Jurkat, Clone E6-1 (cell line): ENCODE measurements at places on chromosomes 16 and 17.

DNA sequence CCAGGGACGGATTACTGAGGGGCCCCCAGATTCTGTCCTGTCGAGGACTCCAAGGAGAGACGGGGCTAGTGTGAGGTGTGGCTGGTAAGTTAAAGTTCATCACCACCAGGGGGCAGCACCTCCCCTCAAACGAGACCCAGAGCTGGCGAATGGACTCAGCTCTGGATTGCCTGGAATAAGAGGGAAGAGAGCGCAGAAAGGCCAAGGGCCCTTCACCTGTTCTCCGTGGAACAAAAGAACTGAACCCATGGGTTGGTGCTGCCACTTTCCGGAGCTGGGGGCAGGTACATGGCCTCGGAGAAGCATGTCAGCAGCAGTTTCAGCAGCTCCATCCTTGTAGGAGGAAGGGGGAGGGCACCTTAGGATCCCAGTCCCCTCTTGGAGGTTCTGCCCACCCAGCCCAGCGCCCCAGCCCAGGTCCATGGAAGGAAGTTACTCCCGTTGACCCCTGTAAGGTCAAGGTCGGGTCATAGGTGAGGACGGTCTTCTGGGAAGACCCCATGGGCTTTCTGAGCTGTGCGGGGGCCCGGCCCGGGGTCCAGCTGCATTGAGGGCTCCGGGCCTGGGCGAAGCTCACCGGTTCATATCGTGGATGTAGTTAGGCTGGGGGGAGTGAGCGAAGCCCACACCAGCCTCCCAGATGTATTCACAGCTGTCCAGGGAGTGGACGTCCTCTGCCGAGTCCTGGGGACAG, 10.8 kb downstream of the HID1 start:
- peak; percentile 73 for DNase-seq

- DNase-seq = no peak
These were observed 18.7 kb downstream of the RHOT1 start for GRCh38 chr17:32161029-32161428.

- DNase-seq = no peak
These were observed 5.7 kb upstream of the PKMYT1 start for GRCh38 chr16:2985893-2986355.

GRCh38 chr16:10827691-10828341, 9.2 kb upstream of the TVP23A start:
- no peak for DNase-seq

DNA sequence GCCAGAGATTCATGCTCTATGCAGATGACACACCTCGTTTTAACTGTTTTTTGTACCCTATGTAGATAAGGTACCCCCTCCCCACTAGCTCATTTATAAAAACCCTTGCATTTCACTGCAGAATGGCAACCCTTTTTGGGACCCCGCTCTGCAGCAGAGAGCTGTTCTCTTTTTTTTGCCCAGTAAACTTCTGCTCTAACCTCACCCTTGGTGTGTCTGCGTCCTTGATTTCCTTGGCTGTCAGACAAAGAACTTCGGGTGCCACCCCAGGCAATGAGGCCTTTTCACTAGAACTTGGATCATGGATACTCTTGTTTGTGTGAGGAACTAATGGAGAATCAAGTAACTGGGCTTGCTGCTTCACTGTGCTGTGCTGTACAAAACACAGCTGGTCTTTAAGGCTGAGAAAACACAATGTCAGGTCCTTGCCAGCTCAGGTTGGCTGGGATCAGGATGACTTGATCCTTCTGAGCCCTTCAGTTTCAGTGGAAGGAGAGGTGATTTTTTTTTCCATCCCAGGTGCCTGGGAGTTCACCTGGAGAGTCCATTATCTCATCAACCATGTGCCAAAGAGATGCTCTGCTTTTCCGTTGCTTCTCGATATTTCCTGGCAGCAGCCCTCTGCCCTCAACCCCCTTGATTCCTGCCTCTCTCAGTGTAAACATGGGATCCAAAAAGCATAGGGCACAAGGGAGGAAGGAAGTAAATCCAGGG, 133.2 kb upstream of the FAM20A start:
- DNase-seq = no peak

GRCh38 chr17:19368229-19368628, 5.7 kb upstream of the B9D1 start:
- no peak for DNase-seq

DNA sequence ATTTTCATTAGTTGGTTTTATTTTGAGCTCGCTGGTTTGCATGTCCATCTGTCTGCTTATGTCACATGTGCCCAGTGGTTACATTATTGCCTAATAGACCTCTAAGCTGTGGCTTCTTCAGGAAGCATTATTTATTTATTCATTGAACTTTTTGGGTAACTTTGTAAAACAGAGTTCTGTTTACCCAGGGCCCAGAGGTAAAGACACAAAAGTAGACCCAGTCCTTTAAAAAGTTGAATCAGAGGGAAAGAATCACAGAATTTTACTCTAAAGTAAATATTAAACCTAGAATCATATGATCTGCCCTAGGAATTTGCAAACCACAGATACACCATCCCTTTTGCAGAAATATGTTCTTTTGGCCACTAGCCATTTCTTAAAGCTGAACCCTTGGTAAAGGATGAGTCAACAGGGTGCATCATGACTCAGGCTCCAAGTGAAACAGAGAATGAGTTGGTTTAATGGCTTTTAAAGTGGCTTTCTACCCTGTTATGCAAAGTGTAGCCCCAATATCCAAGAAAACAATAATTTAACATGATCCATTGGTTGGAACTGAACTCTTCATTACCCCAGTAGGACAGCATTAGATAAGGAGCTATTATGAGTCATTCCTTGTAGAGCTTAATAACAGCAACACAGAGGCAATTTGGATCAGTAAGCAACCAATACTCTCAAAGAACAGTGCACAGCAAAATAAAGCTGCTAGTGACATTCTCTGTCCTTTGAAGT, 236.3 kb downstream of the KCNJ2 start:
- no peak for DNase-seq

DNA sequence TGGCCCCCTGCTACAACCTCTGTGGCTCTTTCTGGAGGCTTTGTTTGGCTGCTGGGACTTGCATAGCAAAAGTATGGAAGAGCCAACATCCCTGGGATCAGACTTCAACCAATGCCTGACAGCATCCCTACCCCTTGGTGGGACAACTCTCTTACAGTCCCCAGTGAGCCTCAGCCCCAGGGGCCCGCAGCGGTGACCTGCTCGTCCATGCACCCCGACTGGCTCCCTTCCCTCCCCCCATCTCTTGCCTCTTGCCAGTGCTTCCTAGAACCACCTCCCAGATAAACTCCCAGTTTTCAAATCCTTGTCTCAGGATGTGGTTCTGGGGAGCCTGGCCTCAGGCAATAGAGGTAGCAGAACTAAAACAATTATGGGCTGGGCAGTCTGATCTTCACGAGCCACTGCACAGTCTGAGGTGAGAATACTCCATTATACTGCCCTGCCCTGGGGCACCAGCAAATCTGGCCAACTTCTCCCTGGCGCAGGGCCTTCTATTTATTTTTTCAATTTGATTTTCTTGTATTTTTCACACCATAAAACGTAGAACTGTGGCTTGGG, 86.6 kb upstream of the BRD7 start:
- DNase-seq = no peak

DNA sequence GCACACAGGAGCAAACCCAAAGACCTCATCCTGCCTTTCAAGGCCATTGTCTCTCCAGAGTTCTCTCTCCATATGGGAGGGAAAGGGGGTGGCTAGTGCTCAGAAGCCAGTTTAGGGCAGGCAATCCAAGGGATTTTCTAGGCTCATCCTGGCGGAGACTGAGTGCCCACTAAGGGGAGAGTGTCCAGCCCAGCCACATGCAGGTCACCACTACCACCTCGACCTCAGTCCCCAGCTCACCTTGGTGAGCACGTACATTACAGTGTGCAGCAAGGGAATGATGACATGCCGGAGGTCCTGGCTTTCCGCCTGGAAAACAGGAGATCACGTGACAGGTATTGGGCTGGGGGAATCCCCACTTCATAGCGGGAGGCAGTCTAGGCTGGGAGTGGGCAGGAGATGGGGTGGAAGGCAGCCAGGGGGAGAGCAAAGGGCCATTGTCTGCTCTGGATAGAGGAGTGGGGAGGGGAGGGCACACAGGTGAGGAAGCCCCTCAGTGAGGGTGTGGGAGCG, 29.9 kb downstream of the PIK3R6 start:
- no peak for DNase-seq

- DNase-seq = no peak
These were observed 36.6 kb downstream of the ANKRD11 start for GRCh38 chr16:89453501-89454321.

DNA sequence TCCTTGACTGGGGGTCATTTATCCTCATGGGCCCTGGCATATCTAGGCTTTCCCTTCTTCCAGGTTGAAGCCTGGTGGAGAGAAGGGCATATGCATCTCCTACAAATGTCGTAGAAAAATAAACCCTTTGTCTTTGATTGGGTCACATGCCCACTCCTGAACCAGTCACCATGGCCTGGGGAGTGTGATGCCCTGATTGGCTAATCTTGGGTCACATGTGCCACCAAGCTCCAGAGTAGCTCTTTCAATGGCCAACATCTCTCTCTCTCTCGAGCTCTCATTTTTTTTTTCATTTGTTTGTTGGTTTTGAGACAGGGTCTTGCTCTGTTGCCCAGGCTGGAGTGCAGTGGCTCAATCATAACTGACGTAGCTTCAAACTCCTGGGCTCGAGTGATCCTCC, 5.6 kb upstream of the XPO6 start:
- no peak for DNase-seq

- DNase-seq = no peak
These were observed 345.4 kb downstream of the PMP22 start for GRCh38 chr17:14919631-14920213.

DNA sequence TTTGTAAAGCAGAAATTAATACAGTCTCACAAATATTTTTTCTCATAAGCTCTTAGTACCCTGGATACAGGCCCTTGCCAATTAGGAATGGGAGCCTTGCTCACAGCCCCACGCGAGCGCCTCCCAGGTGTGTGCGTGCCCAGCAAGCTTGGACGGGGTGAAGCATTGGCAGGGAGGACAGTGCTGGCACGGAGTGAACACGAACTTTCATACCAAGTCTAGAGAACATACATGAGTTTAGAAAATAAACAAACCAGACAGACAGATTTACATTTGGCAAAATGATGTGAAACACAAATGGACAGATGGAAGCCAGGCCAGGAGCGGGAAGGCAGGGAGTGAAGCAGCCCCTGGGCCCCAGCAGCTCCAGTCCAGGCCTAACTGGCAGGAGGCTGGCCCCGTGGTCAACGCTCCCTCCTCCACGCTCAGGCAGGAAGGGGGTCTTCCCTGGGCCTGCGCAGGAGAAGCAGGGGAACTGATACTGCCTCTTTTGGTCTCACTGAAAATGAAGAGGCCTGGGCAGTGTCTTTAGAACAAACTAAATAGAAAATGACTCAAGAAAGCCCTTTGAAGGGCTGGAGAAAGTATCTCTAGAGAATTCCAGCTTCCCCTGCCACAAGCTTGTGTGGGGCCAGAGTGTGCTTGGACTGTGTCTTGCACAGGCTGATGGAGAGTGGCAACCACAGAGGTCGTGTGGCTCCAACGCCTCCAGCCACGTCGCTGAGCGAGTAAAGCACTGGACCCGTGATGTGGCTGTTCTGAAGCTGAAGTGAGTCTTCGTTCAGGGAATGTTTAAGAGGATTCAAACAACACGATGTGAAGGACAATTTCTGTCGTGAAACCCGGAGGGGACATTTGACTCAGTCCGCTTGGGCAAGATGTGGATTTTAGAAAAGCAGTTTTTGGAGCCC, 9.9 kb upstream of the FOXJ1 start:
- no peak for DNase-seq
